ENCODE measurements at places on chromosomes 1 and 21.

- no peak for DNase-seq
Measured at GRCh38 chr1:172279939-172280636, 140.4 kb upstream of the C1orf105 start.

DNA sequence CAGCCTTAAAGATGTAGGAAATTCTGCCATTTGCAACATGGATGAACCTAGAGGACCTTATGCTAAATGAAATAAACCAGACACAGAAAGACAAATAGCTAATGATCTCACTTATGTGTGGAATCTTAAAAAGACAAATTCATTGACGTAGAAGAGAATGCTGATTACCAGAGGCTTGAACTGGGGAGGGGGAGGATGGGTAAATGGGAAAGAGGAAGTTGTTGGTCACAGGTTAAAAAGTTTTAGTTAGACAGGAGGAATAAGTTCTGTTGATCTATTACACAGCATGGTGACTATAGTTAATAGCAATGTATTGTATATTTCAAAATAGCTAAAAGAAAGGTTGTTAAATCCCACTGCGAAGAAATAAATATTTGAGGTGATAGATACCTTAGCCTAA lies 62.8 kb downstream of the PKN2 start:
- DNase-seq, result no peak

DNA sequence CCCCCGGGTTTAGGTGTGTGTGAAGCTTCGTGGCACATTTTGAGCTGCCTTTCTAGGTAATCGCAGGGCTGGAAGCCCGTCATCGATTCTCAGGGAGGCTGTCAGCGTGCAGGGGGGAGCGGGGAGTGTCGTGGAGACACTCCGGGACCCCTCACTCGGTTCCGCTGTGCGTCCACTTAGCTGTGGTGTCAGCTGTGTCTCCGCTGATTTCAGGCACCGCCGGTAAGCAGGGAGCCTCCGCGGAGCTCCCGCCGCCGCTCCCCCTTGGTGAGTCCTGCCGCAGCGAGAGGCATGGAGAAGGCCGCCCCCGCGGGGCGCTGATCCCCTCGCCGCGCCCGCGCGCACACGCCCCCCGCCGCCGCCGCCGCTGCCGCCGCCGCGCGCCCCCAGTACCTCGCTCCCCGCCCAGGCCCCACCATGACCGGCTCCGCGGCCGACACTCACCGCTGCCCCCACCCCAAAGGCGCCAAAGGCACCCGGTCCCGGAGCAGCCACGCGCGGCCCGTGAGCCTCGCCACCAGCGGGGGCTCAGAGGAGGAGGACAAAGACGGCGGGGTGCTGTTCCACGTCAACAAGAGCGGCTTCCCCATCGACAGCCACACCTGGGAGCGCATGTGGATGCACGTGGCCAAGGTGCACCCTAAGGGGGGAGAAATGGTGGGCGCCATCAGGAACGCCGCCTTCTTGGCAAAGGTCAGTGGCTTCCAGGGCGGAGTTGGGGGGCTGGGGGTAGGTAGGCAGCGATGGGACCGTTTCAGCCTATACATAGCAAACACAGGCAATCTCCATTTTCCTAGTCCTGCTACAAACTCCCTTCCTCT lies 995 bp downstream of the VASH2 start:
- DNase-seq, result peak; percentile 7

DNA sequence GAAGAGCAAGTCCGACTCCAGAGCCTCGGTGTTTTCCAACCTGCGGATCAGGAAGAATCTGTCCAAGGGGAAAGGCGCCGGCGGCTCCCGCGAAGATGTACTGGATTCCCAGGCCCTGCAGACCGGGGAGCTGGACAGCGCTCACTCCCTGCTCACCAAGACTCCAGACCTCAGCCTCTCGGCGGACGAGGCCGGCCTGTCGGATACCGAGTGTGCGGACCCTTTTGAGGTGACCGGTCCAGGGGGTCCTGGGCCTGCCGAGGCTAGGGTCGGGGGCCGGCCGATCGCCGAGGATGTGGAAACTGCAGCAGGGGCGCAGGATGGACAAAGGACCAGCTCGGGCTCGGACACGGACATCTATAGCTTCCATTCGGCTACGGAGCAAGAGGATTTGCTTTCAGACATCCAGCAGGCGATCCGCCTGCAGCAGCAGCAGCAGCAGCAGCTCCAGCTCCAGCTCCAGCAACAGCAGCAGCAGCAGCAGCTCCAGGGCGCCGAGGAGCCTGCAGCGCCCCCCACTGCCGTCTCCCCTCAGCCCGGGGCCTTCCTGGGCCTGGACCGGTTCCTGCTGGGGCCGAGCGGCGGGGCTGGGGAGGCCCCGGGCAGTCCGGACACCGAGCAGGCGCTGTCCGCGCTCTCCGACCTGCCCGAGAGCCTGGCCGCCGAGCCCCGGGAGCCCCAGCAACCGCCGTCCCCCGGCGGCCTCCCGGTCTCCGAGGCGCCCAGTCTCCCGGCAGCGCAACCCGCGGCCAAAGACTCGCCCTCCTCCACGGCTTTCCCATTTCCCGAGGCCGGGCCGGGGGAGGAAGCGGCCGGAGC lies 827 bp downstream of the FMN2 start:
- DNase-seq, result peak; percentile 44

- no peak for DNase-seq
Measured at GRCh38 chr1:183243161-183244050, 57.3 kb downstream of the LAMC2 start.

- no peak for DNase-seq
Measured at GRCh38 chr1:10113501-10113900, 80.7 kb downstream of the UBE4B start.

DNA sequence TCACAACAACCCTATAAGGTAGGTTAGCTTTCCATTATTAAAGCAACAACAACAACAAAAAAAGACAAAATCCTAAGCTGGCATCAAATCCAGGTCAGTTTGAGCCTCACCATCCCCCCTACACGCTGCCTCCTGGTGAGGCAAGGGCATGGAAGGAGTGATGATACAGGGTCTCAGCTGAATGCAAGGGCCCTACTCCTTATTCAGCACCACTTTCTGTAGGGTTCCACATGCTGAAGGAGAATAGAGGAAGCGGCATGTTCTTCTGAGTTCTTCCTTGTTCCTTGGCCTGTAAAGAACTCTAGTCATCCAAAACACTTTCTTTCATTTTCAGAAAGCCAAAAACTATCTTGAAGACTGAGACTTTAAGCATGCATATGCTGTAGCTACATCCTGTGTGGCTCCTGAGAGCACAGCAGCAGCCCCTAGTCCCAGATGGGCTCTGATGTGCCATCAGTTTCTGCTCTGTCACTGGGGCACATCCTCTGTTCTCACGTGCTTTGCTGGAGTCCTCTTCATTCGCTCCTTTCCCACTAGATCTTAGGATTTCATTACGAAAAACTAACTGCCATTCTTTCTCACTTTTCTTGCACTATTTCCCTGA lies 6.2 kb downstream of the ILDR2 start:
- no peak for DNase-seq

GRCh38 chr21:31482460-31482859 lies 138.4 kb upstream of the TIAM1 start:
- DNase-seq, result no peak

DNA sequence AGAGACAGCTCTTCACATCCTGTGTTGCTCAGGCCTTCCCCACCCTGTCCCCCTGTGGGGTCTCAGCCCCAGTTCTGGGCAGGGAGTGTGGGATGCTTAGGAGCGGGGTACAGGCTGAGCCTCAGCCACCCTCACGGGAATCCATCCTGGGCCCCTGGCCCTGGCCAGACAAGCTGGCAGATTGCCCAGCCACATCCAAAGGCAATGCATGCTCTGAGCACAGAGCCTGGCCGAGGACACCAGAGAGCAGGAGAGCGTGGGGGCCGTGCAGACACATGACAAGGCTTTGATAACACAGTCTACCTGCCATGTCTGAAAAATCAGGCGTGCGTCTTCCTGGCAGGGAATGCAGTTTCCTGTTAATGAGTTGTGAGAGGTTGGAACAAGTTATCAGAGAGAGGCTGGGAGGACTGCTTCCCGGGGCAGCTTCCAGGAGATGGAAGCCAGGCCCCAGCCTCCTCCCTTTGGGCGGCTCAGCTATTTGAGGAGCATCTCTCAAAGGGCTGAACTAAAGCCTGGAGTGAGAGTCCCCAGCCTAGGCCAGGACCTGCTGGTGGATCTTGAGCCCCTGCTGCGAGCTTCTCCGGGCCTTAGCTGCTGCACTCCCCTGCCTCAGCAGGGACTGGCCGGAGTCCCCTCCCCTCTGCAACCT lies 72.2 kb upstream of the SELENON start:
- DNase-seq, result no peak
